ENCODE measurements at places on chromosomes 2 and 18.

- no peak for DNase-seq
These were observed 146.3 kb upstream of the SKOR2 start for GRCh38 chr18:47397671-47398319.

- DNase-seq = no peak
These were observed 466.3 kb upstream of the RAB12 start for GRCh38 chr18:8142932-8143331.

GRCh38 chr18:44920441-44920840, 239.8 kb downstream of the SETBP1 start:
- no peak for DNase-seq

- no peak for DNase-seq
These were observed 82.6 kb downstream of the RRM2 start for GRCh38 chr2:10205162-10205475.

GRCh38 chr2:98532756-98533155, 75.6 kb downstream of the COA5 start:
- DNase-seq = no peak

- DNase-seq = no peak
These were observed 226.4 kb upstream of the DSEL start for GRCh38 chr18:67742954-67743353.

DNA sequence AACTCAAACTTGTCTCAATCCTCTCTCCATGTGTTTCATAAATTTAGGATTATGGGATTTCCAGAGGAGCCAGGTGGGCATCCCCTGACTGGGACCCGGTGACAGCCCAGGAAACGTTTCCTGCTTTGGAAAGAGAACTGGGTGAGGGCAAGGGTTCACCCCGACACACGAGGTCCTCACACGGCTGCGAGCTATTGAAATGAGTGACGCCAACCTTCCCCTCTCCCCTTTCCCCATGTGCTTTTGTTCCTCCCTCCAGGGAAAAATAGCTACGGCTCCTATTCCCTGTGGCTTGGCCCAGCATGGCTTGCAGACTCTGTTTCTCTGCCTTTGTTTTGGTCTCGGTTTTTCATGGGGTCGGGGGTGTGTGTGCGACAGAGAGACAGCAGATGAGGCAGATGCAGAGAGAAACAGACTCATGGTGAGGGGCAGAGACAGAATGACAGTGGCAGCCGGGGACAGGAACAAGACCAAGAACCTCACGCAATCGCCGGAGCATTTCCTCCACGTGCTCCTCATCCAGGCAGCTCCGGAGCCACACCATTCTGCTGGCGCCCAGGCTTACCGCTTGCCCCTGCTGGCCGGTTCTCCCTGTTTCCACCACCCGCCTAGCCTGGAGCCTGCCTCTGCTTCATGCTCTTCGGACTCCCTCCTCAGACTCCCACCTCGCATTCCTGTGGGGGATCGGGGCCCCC, 238.5 kb downstream of the DYSF start:
- no peak for DNase-seq

- peak; percentile 69 for DNase-seq
These were observed 37.0 kb downstream of the NIFK start for GRCh38 chr2:121699421-121700333.

DNA sequence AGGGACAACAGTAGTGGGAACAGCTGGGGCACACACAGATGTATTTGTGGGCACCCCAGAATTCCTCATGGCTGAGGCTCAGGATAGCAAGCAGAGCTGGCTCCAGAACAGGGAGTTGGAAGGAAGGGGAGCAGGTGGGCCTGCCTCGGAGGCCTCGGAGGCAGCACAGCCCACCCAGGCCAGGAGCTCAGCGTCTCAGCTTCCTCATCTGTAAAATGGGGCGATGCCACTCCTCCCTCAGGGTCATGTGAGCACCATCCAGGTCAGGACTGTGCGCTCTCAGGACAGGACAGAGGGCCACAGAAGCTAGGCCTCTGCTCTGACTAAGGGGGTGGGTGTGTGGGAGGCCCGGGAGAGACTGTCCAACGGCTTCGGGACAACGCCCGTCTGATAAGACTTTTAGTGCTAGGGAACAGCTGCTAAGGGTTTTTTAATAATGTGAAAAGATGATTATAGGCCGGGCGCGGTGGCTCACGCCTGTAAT, 106.2 kb downstream of the HDAC4 start:
- DNase-seq = no peak

DNA sequence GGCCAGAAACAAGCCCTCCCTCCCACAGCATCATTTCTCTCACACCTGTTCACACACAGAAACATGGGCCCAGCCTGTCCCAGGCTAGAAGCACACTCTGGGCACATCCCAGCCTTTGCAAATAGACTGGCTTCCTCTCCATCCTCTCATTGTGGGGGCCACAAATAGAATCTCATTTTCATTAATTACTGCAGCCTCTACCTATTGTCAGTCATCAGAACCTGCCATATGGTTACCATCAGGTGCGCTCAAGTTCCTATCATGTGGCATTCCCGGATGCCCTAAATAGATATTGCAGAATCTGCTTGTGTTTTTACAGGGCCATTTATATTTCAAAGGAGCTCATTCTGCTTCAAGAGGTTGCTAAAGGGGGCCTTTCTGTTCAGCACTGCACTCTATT, 460.7 kb downstream of the BCL11A start:
- no peak for DNase-seq

GRCh38 chr2:209662021-209662420, 109.6 kb upstream of the UNC80 start:
- DNase-seq = no peak

DNA sequence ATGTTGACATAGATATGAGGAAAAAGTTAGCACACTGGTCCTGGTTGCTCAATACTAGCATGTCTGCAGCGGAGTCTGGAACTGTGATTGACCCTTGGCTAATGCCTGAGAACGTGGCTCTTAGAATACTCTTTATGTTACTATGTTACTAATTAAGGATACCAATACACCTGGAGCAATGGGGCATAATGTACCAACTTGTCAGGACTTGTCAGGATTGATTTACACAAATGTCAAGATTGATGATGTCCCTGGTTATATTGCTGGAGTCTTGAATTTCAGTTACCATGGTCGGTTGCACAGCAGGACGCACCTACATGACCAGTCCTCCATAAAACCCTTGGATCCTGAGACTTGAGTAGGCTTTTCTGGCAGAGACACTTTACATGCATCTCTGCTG, 810.9 kb downstream of the CPS1 start:
- no peak for DNase-seq

GRCh38 chr2:127508631-127509034, 17.7 kb downstream of the IWS1 start:
- no peak for DNase-seq

DNA sequence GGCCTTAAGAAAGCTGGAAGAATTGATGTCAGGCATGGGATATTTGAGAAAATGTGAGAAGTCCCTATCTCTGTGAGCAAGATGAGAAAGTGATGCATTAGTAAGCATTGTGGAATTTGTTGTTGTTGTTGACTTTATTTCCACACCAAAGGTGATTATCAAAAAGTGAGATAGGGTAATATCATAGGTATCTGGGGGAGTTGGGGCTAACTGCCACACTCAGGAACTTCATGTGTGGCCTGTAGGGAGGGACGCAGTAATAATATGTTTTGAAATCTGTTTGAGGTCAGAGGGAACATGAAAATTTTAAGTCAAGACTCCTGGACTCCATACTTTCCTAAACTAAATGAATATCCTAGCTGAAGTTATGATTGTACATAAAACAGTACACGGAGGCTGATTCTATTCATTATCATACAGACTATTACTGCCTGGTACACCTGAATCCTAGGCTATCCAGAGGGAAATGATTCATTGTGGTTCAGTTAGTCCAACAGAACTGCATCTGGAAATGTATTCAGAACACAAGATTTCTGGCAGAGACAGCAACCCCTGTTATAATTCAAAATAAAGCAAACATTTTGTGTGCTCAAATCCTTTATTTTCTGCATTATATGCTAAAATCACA, 304.8 kb downstream of the CPS1 start:
- no peak for DNase-seq

- DNase-seq = no peak
These were observed 162.2 kb downstream of the FIGN start for GRCh38 chr2:163573652-163574051.

DNA sequence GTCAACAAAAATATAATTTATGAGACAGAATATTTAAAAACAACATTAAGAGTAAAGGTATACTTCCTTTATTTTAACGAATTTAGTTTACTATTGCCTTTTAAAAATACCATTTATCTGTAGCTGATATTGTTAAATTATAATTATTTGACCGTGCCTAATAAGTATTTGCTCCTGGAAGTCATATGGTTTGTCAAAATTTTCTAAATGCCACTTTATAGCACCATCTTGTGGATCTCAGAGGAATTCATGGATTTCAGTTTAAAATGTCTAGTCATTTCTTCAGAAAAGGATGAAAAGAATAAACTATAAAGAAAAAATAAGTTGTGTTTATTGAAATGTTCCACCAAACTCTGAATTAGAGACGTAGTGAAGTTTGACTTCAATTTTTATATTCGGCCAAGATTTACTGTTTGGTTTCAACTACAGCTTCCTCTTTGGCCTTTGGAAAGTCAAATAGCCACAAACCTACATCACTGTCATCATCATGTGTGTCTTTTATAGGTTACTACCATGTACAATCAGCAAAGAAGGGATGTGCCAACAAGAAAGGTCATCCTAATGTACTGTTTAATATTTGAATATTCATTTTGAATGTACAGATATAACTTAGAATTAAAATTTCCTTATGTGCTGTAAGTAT, 10.3 kb upstream of the FTCDNL1 start:
- DNase-seq = no peak

DNA sequence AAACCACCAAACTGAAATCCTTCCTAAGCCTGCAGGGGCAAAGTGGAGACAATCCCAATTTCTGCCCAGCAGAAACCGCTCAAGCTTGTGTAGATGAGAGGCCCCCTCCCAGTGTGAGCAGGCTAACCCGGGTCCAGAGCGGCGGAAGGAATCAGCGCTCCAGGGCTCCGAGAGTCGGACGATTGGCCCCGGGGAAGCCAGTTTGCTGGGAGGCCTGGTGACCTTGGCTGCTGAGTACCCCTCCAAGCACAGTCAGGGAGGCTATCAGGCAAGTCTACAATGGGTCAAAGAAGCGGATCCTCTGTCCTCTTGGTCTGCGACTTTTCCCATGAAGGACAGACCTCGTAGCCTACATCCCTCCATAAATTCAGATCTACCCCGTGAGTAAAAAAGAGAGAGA, 16.8 kb upstream of the EN1 start:
- DNase-seq = no peak

DNA sequence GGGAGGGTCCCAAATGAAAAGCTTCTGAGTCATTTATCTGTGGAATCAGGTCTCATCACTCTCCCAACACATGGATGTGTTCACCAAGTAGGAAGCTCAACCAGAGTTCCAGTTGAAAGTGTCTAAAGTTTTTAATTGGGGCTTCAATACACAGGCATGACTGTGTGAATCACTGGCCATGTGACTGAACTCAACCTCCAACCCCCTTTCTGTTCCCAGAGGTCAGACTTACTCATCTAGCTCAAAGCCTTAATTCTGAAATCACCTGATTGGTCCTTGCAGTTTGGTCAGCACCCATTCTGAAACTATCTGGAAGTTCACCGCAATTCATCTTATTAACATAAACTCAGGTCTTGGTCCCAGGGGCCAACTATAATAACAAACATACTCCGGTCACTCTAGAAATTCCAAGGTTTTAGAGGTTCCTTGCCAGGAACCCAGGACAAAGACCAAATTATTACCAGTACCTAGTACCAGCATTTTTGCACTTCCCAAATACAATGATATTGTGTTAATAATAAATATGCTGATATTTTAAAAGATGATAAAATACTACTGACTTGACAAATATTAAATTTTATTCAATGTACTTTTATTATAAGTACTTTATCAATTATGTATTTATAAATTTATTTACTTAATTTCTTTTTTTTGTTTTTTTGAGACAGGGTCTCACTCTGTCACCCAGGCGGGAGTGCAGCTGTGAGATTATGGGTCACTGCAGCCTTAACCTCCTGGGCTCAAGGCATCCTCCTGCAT, 10.7 kb upstream of the RBM45 start:
- no peak for DNase-seq

DNA sequence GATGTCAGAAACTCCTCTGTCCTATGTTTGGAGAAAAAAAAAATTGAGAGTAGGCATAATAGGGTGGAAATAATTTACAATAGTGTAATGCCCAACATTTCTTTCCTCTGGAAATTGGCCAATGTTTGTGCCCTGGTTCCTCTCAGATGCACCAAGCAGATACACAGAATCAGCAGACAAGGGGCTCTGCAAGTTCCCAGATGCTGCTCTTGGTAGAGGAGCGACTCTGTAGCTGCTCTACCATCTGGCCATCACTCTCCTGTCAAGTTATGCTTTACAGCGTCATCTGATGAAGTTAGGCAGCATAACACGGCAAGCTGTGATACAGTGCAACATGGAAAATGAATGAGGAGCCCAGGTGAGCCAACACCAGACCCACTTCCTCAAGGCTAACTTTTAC, 1.6 kb downstream of the DYTN start:
- no peak for DNase-seq
